ENCODE measurements at places on chromosomes 5 and 9.

- no peak for DNase-seq
Measured at GRCh38 chr9:6733831-6734230, 23.9 kb upstream of the KDM4C start.

DNA sequence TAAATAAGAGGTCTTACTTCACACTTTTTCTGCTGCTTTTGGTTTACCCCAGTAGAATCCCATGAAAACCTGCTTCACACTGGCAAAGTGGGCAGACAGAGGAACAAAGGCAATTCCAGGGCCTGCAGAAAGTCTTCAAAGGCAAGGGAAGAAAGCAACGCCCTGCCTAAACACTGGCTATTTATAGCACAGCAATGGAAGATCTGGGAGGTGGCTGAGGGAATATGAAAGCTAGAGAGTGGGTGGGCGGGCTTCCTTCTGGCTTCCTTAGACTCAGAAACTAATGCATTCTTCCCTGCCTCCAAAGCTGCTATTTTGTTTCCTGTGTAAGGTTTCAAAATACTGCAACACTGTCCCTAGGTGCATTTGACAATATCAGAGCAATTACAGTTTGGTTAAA, 46.8 kb downstream of the ELAVL2 start:
- no peak for DNase-seq

GRCh38 chr5:180291943-180292831, at the start of gene MAPK9:
TSS of gene MAPK9 (minus strand) at chr5:180292083. CDS start at chr5:180280561, 11,522 bp downstream.
- DNase-seq, result peak; percentile 68

DNA sequence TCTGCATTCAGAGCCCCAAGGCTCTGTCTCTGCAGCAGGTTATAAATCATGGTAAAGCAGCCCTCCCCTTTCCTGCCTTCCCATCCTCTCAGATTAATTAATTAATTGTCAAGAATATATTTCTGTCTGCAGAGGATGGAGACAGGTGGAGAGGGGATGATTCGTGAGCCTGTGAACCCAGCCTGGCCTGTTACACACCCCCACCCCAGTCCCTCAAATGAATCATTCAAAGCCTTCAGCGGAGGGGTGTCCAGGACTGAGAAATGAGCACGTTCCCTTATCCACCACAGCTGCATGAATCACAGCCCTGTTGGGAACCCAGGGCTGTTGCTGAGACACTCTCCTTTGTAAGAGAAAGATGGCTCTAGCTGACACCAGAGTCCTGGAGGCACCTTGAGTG, 56.0 kb downstream of the NIPAL4 start:
- no peak for DNase-seq

DNA sequence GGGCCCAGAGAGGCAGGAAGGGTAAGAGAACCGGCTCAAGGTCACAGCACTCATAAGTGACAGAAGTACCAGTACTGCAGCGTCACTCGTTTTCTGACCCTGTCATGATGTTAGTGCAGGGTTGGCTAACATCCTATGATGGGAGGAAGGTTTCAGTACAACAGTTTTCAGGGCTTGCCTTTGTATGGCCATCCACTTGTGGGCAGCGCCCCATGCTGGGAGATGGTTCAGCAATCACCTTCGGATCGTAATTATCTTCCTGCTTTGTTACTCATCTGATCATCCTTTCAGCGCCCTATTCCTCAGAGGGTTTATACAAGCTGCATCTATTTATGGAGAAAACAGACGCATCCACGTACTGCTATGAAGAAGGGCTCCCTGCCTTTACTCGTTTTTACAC, 2.4 kb downstream of the MAP1B start:
- no peak for DNase-seq

DNA sequence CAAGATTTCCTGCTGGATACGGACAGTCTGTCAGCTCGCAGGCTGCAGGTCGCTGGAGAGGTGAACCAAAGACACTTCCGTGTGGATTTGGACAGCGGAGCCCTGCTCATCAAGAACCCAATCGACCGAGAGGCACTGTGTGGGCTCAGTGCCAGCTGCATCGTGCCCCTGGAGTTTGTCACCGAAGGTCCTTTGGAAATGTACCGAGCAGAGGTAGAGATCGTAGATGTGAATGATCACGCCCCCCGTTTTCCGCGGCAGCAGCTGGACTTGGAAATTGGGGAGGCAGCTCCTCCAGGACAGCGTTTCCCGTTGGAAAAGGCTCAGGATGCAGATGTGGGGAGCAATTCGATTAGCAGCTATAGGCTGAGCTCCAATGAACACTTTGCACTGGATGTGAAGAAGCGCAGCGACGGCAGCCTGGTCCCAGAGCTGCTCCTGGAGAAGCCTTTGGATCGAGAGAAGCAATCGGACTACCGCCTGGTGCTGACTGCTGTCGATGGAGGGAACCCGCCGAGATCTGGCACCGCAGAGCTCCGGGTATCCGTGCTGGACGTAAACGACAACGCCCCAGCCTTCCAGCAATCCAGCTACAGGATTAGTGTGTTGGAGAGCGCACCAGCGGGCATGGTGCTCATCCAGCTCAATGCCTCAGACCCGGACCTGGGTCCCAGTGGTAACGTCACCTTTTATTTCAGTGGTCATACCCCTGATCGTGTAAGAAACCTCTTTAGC, 658 bp downstream of the PCDHGC4 start:
- DNase-seq, result no peak

GRCh38 chr5:64763948-64764503, 4.5 kb downstream of the SREK1IP1 start:
- no peak for DNase-seq

GRCh38 chr5:33474004-33474403, 33.2 kb downstream of the TARS1 start:
- DNase-seq, result no peak

- no peak for DNase-seq
Measured at GRCh38 chr9:133945314-133945975, 46.7 kb downstream of the VAV2 start.

- DNase-seq, result no peak
Measured at GRCh38 chr5:168976311-168976970, 324.5 kb downstream of the SLIT3 start.

DNA sequence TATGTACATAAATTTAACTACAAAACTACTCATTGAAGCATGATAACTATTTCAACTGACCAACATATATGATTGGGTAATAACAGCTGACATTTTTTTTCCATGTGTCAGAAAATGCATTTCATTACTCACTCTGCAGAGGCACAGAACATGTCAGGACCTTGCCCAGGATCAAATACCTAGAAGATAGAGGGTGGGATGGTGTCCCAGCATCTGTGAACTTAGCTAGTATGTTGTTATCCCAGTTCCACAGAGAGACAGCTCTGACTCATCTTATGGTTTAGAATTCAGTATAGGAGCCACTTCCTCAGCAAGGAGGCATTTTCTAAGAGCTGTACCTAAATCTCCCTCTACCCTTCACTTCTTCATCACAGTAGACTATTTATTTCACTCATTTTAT, 1198.6 kb upstream of the ACO1 start:
- no peak for DNase-seq

- no peak for DNase-seq
Measured at GRCh38 chr9:74284581-74285450, 212.3 kb upstream of the RORB start.

DNA sequence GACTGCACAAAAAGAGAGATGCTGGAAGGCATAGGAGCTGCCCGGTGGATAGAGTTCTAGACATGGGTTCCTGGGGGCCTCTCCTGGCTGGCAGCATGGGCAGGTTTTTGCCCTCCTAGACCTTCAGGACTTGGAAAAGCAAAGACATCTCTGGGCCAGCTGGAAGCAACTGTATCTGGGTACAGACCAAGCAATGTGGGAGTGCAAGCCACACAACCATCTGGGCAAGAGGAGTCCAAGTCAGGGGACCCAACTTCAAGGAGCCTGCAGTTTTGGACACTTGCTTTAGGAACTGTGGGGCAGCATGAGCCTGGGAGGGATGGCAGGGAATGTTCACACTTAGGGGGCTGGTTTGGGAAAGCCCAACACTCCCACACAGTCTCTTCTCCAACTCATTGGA, 323.3 kb downstream of the GADD45G start:
- no peak for DNase-seq

GRCh38 chr5:62306323-62306895, 403 bp downstream of the KIF2A start:
- DNase-seq, result no peak

- DNase-seq, result no peak
Measured at GRCh38 chr5:83401775-83402174, 69.8 kb upstream of the VCAN start.

- no peak for DNase-seq
Measured at GRCh38 chr9:82499337-82499736, 510.8 kb downstream of the SPATA31D1 start.

- no peak for DNase-seq
Measured at GRCh38 chr5:132422720-132423437, 53.4 kb downstream of the SLC22A5 start.

DNA sequence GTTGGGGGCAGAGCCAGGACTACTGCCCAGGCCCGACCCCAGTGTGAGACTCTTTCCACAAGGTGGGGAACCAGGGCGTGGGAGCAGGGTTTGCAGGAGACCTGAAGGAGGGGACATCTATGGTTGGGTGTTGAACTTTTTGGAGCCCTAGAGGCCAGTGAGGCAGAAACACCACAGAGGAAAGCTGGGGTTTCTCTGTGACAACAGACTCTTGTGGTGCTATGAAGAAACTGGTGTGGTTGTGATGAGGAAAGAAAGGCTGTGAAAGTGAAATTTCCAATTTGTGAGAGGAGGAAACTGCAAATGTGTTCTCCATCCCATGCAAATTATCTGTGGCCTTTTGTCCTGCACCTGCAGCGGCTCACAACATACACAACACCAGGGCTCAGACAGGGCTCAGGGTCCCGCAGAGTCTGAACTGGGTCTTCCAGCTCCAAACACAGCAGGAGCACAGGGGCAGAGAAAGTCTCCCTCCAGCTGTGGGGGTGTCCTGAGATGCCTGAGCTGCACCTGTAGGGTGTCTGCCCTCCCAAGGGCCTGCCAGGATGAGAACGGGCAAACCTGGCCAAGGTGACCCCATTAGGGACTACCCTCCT, 51.4 kb upstream of the GRHPR start:
- DNase-seq, result no peak

GRCh38 chr5:56152437-56152836, 80.7 kb downstream of the ANKRD55 start:
- no peak for DNase-seq

GRCh38 chr5:131441184-131441583, 177.3 kb downstream of the CDC42SE2 start:
- no peak for DNase-seq

GRCh38 chr9:34463098-34463900, 4.7 kb downstream of the DNAI1 start:
- no peak for DNase-seq

GRCh38 chr5:142206801-142207200, 98.2 kb downstream of the NDFIP1 start:
- no peak for DNase-seq

GRCh38 chr5:163177971-163178370, 259.4 kb upstream of the CCNG1 start:
- DNase-seq, result no peak

DNA sequence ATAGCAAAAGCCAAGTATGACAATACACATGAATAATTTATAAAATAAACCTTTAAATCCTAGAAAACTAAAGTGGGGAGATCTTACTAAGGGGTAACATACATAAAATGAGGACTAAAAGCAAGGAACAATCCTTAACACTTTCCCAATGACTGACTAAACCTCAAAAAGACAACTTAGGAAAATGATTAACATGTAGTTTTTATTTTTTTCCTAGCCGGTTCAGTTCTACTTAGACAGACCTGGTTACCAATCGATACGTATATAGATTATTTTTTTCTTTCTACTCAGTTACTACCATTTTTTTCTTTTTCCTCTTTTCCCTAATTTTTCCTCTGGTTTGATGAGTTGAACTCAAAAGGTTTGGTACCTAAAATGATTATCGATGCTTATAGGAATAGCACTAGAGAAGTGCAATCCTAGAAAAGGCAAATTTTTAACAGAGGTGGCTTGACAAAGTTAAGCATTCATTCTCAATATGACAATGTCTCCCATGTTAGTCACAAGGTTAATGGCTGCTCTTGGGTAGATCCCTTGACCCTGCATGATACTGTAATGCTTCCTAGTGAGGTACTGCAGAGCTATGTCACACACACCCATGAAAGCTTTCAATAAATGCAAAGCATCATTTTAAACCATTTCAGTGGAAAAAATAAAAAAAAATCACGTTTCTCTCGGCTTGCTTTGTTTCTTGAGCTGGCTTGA, 41.5 kb downstream of the FBXO4 start:
- no peak for DNase-seq

- no peak for DNase-seq
Measured at GRCh38 chr5:55923177-55923771, 71.5 kb downstream of the IL6ST start.

DNA sequence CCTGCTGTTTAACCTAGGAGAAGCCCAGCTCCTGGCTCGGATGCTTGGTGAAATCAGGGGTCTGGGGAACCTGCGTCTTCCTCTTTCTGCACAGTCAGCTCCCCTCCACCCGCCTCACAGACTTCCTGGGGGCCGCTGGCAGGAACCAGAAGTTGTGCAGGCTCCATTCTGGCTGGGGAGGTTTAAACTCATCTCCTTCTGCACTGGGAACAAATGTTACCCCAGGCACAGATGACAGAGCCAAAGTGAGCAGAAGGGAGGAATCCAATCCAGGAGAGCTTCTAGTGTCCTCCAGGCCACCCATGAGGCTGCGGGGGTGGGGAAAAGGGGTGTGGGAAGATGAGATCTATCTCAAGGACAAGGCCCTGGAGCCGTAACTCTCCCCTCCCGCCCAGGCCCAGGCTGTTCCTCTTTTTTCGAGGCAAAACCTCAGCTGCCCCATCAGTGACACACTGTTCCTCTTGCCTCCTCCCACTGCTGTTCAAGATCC, 31.2 kb downstream of the KCNMB1 start:
- DNase-seq, result no peak

GRCh38 chr9:126062158-126062886, 264.3 kb upstream of the MVB12B start:
- DNase-seq, result no peak

- no peak for DNase-seq
Measured at GRCh38 chr5:175380701-175381100, 63.3 kb downstream of the DRD1 start.

DNA sequence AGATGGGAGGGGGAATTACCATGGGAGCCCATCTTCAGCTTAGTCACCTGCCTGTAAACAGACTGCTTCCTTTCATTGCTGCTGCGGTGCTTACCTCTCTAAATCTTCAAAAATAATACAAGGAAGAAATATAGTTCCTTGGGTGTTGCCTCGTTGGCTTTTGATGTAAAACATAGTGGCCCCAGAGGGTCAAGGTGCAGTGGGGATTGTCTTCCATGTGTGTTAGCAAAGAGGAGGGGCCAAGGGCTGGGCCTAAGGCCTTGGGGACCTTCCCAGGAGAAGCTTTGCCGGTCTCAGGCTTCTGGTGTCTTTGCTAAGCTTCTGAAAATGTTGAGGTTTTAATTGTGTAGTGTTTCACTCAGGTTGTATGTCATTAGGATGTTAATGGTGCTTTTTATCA, 90.0 kb downstream of the PDE8B start:
- DNase-seq, result no peak

- DNase-seq, result no peak
Measured at GRCh38 chr5:34991486-34992238, 56.1 kb downstream of the AGXT2 start.

- no peak for DNase-seq
Measured at GRCh38 chr5:163363389-163363788, 74.0 kb upstream of the CCNG1 start.

GRCh38 chr5:2378108-2378507, 373.4 kb downstream of the IRX2 start:
- DNase-seq, result no peak

- peak; percentile 31 for DNase-seq
Measured at GRCh38 chr5:68216245-68217046, 890 bp downstream of the PIK3R1 start.
